Renal cortex interstitium (tissue), 15 donors: ENCODE measurements at places on chromosomes 11 and 22.

- DNase-seq, result no peak
Observed at GRCh38 chr22:45475851-45476514, 26.7 kb upstream of the FBLN1 start.

GRCh38 chr22:23414727-23415489 lies 165.2 kb downstream of the IGLL1 start:
- no peak for DNase-seq

DNA sequence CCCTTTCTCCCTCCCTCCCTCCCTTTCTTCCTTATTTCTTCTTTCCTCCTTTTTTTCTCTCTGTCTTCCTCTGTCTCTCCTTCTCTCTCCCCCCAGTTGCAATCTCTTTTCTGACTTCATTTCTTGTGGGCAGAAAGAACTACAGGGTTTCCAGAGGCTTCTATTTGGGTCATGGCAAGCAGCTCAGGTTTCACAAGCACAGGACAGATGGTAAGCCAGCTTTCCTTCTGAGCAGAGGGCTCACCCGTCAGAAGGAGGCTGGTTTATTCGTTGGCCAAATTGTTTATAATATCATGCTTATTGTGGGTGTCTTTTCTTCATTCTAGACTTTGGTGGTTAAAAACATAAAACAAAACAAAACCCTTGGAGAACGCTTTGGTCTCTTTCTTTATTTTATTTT lies 58.9 kb upstream of the CLMP start:
- no peak for DNase-seq

- DNase-seq, result no peak
Observed at GRCh38 chr11:31690041-31690440, 121.1 kb downstream of the PAX6 start.

DNA sequence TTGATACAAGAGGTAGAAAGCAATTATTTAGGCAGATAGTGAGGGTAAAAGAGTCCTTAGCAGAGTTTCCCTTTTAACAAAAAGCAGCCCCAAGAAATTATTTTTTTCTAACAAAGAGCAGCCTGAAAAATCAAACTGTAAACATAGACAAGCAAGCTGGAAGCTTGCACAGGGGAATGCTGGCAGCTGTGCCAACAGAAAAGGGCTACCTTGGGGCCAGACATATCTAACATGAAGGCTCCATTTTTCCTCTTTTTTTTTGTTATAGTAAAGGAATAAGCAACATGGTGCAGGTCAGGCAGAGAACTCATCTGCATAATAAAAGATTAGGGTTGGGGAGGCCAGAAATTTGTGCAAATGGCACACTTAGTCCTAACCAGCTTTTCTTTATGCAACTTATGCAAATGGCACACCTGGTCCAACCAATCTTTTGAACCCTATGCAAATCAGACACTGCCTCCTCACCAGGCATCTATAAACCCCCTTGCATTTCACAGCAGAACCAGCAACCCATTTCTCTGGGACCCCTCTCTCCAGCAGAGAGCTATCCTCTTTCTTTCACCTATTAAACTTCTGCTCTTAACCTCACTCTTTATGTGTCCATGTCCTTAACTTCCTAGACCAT lies 41.8 kb downstream of the PDGFD start:
- no peak for DNase-seq

GRCh38 chr11:10655943-10656576 lies 37.5 kb downstream of the IRAG1 start:
- no peak for DNase-seq

DNA sequence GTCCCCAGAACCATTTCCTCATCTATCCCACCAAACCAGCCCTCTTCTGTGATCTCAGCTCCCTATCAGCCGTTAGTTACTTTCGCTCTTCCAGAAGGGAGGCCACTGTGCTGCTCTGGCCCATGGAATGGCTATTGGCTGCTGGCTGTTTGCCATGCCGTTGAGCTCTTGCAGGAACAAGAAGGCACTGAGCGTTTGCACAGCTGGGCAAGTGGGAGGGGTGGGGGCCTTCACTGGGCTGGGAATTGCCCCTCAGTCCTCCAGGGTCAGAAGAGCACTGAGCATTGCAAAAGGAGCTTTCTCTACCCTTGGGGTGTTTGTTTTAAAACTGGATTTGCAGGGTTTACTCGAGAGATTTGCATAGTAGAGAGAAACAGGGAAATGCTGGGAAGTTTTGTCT lies 129.0 kb upstream of the PARVA start:
- peak; percentile 22 for DNase-seq

- DNase-seq, result no peak
Observed at GRCh38 chr22:42691440-42691839, 29.2 kb downstream of the A4GALT start.
